Stimulated activated CD4-positive, alpha-beta T cell treated with anti-CD3 and anti-CD28 coated beads, Interleukin-4, amount 100 ng/mL, for 4 hours (primary cell): ENCODE measurements at places on chromosomes 3 and 15.

DNA sequence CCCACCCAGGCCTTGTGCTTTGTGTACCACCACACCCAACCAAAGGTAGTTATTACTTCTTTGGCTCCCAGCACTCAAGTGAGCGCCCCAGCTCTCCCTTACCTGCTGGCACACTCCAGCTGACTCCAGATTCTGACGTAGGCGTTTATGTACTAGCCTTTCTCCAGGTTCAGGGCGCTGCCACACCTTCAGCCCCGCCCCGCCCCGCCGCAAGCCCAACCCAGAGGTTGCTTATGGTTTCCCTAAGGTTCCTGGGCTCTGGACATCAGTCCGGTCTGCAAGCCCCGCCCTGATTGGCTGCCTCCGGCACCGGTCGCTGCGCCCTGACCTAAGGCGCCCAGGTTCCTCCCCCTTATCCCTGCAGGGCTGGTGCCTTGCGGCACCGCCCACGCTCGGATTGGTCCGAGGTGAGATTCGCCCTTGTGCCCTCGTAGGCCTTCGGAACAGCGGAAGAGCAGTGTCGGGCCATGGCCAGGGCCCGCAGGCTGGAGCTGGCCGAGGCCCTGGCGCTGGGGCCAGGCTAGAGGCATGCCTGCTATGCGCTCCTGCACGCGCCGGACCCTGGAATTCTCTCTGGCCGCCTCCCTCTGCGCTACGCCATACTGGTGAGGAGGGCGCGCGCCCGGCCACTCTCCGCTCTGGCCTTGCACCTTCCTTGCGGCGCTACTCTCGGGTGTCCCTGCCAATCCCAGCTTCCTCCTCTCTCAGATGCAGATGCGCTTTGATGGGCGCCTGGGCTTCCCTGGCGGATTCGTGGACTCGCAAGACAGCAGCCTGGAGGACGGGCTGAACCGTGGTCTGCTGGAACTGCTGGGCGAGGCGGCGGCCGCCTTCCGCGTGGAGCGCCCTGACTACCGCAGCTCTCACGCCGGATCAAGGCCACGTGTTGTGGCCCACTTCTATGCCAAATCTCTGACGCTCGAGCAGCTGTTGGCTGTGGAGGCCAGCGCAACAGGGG is 19.8 kb upstream of the NUDT16 start:
- no peak for DNase-seq

- DNase-seq, result no peak
Measured at GRCh38 chr15:39381517-39381916, 199.4 kb upstream of the THBS1 start.

- DNase-seq, result no peak
Measured at GRCh38 chr3:32592011-32592410, 21.4 kb upstream of the DYNC1LI1 start.

- no peak for DNase-seq
Measured at GRCh38 chr3:177831361-177831760, 634.1 kb upstream of the TBL1XR1 start.

DNA sequence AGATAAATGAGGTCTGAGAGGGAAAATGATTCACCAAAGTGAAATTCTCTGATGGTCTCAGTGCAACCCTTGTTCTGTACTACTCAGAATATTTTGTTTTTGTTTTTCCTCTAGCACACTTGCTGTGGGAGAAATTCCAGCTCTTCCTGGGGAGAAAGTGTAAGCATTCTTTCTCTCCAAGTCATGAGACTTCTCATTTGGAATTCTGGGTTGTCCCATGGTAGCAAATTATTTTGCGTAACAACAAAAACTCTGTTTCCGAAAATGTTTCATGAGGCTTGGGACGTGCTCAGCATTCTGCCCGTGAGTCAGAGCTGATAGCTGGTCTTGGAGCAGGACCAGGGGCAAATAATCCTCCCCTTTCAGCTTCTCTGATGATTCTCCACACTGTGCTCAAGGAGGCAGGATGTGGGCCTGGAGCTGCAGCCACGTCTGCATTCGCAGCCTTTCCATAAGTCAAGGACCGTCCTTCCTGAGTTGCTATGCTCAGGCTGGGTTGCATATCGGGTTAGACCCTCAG is 70.3 kb downstream of the SENP2 start:
- DNase-seq, result no peak
